Daoy (cell line): ENCODE measurements at places on chromosomes 6 and 20.

DNA sequence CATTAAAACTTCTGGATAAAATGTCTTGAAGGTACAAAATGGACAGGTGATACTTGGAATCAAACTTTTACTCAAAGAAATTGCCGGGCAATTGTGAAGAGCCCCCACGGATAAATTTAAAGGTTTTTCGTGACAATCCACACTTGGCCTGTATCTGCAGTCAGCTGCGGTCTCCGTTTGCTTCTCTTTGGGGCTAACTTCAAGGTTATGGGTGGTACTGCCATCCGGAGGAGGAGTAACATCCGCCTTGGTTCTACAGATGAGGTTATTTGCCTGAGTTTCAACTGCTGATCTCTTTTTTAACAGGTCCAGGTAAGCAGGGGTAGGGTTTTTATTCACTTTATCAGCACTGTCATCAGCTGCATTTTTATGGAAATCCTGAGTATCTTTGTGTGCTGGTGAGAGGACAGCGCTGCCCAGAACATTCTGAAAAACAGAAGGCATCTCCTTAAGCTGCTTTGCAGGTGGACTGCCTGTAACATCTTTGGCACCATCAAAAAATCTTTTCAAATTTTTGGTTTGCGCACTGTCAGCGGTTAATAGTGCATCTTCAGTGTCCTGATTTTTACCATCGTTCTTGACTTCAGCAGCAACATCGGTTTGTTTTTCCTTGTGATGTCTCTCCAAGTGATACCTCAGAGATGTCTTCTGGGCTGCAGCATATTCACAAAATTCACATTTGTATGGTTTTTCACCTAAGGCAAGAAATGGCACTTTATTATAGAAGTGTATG, 16.9 kb downstream of the ZNF217 start:
- DNase-seq = no peak

DNA sequence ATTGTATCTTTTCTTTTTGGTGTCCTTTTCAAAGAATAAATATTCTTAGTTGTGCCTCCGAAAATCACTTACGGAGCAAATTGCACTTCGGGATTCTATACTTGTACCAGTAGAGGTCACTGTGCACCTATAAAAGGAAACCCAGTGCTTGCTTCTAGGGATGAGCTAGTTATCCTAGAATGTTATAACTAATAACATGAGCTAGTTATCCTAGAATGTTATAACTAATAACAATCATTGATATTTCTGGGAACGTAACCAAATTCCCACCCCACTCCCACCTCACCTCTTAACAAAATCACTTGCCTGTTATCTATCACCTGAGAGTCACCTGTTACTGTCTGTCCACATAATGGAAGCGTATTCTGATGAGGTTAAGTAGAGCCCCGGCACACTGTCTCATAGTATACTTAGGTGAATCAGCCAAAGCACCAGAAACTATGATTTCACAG, 126.9 kb upstream of the TIAM2 start:
- DNase-seq = peak; percentile 56

GRCh38 chr20:21353236-21353635, 44.1 kb downstream of the NKX2-4 start:
- no peak for DNase-seq

GRCh38 chr6:167090171-167090570, 32.7 kb upstream of the CCR6 start:
- DNase-seq = no peak

DNA sequence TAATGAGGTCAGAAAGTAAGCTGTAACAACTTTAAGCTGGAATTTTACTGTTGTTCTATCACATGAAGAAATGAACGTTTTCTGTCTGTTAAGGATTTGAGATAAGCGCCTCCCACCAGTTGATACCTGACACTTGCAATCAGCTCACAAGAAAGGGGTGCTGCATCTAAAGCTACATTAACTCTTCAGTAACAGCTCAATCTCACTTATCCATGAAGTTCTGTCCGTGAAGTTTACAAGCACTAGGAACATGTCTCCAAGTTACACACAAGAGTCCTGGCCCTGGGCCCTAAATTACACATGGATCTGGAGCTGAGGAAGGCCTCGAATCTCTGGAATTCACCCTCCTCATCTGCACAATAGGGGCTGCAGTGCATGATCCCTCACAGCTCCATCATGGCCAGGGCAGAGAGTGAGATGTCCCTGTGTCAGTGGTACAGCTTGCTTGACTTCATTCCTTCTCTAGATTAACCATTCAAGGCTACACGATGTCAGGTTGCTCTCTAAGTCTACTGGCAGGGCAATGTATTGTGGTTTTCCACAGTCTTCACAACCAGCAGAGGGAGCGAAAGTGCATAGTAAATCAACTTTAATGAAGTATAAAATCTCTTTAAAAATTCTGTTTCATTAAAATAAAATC, 182.4 kb upstream of the MCHR2 start:
- DNase-seq = peak; percentile 54

DNA sequence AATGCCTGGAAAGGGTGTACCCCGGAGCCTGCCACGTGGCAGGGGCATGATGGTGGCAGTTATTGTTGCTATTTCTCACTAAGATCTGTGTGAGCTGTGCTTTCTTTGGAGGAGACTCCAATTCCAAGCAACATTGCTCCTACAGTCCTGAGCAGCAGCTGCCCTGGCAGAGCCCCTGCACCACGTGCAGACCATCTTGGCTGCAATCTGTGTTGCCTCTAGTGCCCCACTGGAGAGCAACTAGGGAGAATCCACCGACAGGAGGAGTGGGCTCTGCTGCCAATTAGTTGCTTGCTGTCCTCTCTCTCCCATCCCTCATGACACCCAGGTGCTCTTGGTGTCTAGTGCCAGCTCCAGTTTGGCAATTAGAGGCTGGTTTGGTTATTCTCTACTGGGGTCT, 116.0 kb downstream of the PXDC1 start:
- DNase-seq = no peak

DNA sequence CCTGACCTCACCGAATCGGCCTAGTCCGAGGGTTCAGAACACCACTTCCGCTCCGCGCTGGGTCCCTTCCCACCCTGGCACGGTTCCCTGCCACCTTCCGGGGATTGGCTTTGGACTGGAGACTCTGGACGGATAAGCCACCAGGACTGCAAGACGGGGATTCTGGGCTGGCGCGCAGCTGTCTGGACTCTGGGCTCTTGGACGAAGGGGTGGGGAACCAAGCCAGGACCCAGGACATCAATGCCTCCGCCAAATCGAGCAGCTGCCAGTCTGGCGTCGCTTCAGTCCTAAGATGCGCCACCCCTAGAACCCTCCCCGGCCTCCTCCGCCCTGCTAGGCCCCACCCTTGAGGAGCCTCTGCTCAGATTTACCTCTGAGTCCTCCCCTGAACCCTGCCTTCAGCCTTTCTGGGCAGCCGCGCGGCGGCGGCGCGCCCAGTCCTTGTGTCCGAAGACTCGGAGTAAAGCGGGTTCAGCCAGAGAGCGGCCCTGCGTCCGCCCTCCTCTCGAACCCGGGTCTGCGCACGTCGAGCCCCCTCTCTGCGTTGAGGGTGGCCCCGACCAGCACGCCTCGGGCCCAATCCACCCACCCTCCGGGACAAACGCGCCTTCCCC, 1.2 kb downstream of the KCNK17 start:
- no peak for DNase-seq

DNA sequence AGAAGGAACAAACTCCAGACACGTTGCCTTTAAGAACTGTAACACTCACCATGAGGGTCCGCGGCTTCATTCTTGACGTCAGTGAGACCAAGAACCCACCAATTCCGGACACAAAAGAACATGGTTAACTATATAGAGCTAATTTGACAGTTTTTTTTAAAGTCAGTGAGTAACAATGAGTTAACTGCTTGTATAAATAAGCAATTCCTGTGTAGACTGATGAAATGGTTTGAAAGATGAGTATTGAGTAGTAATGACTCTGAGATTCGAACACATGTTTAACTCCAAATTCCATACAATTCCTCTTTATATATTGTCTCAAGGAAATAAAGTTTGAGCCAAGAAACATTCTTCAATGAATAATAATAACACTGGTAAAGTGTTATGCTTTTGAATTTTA, 478.0 kb downstream of the MMUT start:
- no peak for DNase-seq

- peak; percentile 46 for DNase-seq
Measured at GRCh38 chr6:83536034-83536646, 23.8 kb downstream of the PRSS35 start.

- no peak for DNase-seq
Measured at GRCh38 chr20:48786951-48787705, 40.7 kb downstream of the PREX1 start.

DNA sequence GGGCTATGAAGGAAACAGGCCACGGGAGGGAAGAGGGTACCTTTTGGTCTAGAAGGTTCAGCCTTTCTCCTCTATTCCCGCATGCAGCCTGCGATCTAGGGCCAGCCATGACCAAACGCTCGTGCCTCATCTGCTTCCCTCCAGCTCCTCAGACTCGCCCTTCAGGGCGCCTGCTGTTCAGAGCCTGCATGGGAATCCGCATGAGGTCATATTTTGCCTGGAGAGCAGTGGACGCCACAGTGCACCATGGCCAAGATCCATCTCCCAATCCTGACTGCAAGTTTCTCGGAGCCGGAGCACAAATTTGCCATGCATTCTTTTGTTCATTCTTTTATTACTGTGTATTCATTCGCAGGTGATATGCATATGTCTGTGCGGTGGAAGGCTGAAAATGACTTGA, 608.1 kb downstream of the QKI start:
- no peak for DNase-seq

DNA sequence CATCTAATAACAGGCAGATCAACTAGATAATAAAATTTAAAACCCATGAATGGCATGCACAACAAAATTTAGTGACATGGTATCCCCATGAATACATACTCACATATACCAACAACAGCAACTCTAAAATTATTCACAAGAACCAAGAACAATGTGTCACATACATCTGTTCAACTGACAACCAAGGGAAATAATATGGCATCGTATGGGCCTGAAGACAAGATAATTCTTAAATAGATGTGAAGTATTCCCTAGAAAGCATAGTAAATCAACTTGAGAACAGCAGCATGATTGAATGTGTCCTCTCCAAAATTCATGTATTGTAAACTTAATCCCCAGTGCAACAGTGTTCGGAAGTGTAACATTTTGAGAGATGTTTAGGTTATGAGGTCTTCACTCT, 635.5 kb downstream of the EYS start:
- DNase-seq = no peak

DNA sequence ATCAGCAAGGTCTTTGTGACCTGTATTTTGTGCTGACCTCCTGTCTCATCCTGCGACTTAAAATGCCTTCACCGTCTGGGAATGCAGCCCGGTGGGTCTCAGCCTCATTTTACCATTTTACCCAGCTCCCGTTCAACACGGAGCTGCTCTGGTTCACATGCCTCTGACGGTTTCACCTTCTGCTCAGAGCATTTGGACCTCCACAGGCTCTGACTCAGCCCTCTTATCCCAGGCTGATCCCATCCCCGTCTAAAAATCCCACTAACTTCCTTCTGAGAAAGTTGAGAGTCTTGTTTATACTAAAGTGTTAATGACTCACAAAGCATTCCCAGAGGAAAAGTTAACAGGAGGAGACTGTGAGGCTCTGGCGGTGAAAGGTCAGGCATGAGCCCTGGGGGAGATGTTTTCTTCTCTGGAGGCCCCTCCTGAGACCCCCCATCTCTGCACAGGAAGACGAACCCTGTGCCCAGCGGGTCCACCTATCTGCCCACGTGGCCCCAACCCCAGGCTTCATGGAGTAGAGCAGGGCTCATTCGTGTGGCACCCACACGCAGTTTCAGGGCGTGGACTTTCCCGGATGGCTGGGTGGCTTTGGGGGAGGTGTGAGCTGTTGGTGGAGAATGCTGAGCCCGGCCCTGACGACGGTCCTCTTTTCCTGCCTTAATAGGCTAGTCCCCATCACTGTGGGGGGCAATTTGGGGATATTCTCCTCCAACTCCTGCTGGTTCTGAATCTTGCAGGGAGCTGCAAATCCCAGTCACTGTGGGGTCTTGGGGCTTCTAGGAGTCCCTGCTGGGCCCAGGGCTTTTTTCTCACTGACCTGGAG, 3.3 kb upstream of the BIRC7 start:
- peak; percentile 95 for DNase-seq

DNA sequence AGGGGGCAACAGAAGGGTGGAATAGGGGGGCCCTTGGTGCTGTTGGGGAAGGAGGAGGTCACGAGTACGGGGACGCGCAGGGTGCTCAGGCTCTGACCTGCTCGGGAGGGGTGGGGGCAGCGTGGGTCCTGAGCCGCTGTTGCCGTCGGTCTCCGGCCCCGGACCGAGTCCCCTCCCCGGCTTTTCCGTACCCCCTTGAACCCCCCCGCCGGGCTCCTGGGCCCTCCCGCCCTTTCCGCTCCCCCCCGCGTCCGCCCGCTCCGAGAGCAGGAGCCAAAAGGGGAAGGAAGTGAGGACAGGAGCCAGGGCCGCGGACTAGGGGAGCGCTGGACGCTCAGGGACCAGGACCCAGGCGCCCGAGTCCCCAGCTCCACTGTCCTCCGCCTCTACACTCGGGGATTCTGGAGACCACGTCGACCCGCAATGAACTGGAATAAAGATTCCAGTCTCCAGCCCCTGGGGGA, at the start of gene RGL2:
RGL2 (minus strand) TSS at position 170 of the 464 bp plus-strand sequence. CDS start 332 bp downstream, outside the sequence.
- DNase-seq = peak; percentile 70

GRCh38 chr20:18728165-18728869, 85.3 kb upstream of the SCP2D1 start:
- no peak for DNase-seq

- no peak for DNase-seq
Measured at GRCh38 chr20:44431118-44431501, 44.6 kb upstream of the TTPAL start.

DNA sequence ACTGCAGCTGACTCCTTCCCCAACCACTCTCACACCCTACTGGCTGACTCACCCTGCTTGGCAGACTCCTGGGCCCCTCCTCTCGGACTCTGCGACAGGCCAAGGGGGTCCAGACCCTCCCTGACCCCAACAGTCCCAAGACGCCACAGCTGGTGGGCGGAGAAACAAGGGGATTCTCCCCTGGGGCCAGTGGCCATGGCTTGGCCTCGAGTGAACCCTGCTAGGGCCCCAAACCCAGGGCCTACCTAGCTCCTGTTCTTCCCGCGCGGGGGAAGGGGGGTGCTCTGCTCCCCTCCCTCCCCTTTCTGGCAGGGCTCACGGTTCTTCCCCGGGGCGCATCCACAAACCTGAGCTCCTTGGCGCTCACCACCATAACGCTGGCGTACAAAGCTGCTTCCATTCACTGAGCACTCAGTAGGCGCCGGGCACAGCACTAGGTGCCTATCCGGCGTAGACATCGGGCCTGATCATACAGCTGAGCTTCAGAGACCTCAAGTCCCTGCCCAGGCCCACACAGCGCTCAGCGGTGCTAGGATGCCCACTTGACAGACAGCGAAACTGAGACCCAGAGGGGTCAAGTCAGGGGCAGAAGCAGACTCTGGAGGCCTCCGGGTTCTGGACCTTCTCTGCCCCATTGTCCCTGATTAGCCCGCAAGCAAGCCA, 597 bp downstream of the ADA start:
- DNase-seq = no peak

DNA sequence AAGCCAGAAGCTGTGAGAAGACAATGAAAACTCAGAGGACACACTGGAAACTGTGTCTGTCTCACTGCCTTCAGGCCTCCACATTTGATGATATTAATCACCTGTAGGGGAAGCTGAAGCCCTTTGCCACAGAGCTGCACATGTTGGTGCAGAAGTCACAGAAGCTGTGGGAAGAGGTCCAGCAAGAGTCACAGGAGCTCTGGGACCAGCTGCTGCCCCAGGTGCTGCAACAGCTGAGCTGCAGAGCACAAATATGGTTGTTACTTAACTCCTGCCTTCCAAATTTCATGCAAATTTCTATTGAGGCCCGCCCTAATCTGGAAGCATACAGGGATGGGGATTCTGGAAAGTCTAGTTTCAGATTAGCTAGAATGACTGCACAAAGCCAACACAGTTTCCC, 169.3 kb downstream of the OGFRL1 start:
- DNase-seq = no peak
